ENCODE measurements at places on chromosomes 11 and 22.
A peak's percentile ranks its signal among the peaks of the same experiment; 100 is the strongest.

- DNase-seq: peak; percentile 44
These were observed at the start of gene NCR3LG1 for GRCh38 chr11:17351510-17352176. Gene NCR3LG1, plus strand, starts transcription at chr11:17351800. Its CDS starts 170 bp downstream, at chr11:17351970.

DNA sequence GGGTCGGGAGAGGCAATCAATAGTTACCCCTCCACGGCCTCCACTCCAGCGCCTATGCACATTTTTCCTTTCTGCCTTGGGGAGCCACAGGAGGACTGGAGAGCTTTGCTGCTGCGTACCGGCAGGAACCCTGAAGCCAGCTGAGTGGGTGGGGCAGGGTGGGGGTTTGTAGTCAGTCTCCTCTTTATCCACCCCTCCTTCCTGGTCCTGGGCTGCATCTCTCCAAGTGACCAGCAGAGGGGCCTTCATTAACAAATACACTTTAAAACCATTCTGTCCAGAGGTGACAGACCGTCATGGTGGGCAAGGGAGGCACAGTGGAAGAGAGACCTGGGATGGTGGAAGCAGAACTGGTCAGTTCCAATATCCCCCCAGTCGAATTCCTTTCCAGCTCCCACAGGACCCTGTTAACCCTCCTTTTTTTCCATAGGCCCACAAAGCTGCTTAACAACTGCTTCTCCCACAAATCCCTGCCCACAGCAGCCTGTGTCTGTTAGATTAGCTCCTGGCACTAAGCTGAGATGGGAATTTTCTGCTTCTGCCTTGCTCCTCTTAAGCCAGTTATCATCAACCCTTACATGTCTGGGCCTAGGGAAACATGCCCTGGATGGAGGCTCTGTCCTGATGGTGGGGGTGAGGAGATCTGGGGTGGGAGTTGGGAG lies 3.9 kb upstream of the ABCG4 start:
- peak; percentile 72 for DNase-seq

GRCh38 chr11:16584569-16584968 lies 153.9 kb upstream of the C11orf58 start:
- no peak for DNase-seq

GRCh38 chr22:17861909-17862308 lies 87.6 kb upstream of the BID start:
- DNase-seq: no peak

DNA sequence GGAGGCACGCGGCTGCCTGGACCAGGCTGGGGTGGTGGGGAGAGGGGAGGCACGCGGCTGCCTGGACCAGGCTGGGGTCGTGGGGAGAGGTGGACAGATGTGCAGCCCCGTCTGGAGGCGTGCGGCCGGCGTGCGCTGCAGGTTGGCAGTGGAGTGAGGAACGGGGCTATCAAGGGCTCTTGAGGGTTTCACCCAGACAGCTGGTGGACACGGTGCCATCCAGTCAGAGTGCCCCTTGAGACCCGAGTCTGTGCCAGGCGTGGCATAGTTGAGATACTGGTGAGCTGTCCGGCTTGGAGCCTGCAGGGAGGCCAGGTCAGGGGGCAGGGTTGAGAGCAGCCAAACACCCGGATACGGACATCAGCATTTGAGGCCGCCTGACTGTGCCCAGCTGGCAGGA lies 1.5 kb upstream of the GRAMD4 start:
- DNase-seq: no peak

- no peak for DNase-seq
These were observed 1.4 kb downstream of the HTR3B start for GRCh38 chr11:113906038-113906437.

DNA sequence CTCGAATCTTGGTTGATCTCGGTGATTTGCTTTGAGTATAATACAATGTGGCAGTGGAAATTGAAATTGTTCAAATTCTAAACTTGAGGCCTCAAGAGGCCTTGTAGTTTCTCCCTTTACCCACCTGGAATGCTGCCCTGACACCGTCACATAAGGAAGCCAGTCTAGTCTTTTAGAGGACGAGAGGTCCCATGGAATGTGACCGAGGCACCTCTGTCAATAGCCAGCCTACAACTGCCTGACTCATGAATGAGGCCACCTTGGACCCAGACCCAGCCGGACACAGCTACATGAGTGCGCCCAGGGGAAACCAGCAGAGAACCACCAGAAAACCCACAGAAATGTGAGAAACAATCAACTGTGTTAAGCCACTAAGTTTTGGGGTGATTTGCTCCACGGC lies 52.5 kb downstream of the RPL27A start:
- no peak for DNase-seq

Measured in Kasumi-1 (cell line).